ENCODE measurements at places on chromosomes 11 and 22.

DNA sequence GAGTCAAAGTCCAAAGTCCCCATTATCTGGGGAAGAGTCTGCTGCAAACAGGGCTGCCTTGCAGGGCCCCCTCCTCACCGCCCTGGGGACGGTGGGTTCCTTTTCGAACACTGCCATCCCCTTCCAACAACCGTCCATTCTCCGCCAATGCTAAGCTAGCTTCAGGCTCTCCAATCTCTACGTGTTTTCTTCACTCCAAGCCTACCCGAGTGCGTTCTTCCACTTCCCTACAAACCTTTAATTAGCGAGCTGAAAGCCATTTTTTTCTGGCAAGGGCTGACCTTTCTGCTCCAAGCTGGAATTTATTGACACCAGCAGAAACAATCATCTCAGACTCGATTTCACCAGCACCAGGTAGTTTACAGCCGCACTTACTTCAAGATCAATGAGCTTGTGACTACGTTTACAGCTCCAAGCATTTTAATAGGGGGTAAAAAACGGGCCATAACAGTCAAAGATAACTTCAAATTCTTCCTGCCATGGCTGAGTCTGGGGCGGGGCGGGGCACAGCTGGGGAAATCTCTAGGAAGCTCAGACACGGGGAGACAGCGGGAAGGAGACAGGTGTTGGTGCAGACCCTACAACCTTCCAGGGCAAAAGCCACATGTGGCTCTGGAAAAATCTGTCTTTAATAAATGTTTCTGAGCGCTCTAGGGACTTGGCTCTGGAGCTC, 82.2 kb downstream of the PHF21B start:
- peaks cover 24% of the 10 kb centered on the region for H3K27me3 ChIP-seq
- H3K36me3 ChIP-seq, result no peaks in the 10 kb centered on the region
- DNase-seq, result no peak
- H3K4me3 ChIP-seq, result no peak overlapping the region
- H3K4me1 ChIP-seq, result no peaks in the 10 kb centered on the region

- no peak overlapping the region for H3K4me3 ChIP-seq
- DNase-seq, result peak; percentile 66
- peaks cover 12% of the 10 kb centered on the region for H3K36me3 ChIP-seq
- H3K4me1 ChIP-seq, result peaks cover 12% of the 10 kb centered on the region
- no peaks in the 10 kb centered on the region for H3K27me3 ChIP-seq
Observed at GRCh38 chr11:106087815-106088435, 10.5 kb downstream of the AASDHPPT start.

GRCh38 chr22:50104141-50104544, 14.3 kb downstream of the MOV10L1 start:
- no peaks in the 10 kb centered on the region for H3K27me3 ChIP-seq
- no peak overlapping the region for H3K27ac ChIP-seq
- H3K4me3 ChIP-seq, result no peak overlapping the region
- no peaks in the 10 kb centered on the region for H3K36me3 ChIP-seq

GRCh38 chr11:57386178-57386940, 4.1 kb downstream of the PRG2 start:
- DNase-seq, result no peak
- H3K27me3 ChIP-seq, result no peaks in the 10 kb centered on the region
- H3K36me3 ChIP-seq, result no peaks in the 10 kb centered on the region
- H3K4me3 ChIP-seq, result no peak overlapping the region
